ENCODE measurements at places on chromosomes 3 and 15.

DNA sequence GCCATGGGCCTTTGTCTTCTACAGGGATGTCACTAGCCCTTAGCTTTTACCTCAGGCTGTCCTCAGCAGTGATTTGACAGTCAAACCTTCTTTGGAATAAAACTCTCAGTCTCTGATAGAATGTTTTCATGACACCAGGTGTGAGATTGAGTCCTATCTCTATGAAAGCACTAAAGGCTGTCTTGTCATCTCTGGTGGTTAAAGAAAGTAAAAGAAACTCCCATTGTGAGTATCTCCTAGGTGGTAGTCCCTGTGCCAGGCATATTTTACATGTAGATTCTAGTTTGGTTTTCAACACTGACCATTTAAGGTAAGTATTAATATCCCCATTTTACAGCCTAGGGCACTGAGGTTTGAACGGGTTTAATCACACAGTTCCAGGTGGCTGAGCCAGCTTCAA lies 360.2 kb downstream of the CHST2 start:
- no peak for DNase-seq

GRCh38 chr15:100713163-100713867 lies 110.9 kb downstream of the ASB7 start:
- no peak for DNase-seq

GRCh38 chr15:89827829-89828228 lies 13.2 kb upstream of the ANPEP start:
- DNase-seq, result no peak

- DNase-seq, result no peak
These were observed 148.0 kb upstream of the MBNL1 start for GRCh38 chr3:152120601-152121269.

DNA sequence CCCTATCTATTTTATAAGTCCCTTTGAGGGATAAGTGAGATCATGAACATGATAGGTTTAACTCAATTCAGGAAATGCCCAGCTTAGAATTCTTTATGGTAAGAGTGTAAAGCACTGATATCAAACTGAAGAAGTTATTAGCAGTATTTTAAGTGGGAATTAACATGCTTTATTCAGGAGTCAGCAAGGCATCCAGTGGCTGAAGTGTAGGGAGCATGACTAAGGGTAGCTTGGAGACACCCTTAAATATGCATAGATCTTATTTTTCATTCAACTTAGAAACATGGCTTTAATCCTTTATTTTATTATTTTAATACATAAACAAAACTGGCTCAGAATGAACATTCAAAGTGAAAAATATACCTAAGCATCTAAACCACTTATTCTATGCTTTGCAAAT lies 158.3 kb upstream of the LPP start:
- DNase-seq, result no peak

DNA sequence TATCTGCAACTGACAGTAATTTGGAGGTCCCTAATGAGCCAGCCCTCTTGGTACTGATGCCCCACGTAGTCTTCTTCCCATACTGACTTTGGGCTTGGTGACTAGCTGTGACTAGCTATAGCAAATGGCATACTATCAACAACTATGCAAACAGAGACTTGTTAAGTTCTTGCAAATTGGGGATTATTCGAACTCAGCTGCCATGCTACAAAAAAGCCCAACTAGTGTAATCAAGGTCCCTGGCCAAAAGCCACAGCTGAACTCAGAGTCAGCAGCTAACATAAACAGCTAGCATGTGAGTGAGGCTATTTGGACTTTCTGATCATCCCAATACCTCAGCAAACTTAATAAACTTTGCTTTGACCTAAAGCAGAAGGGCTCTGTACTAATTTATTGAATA lies 121.2 kb upstream of the PLXND1 start:
- DNase-seq, result no peak

DNA sequence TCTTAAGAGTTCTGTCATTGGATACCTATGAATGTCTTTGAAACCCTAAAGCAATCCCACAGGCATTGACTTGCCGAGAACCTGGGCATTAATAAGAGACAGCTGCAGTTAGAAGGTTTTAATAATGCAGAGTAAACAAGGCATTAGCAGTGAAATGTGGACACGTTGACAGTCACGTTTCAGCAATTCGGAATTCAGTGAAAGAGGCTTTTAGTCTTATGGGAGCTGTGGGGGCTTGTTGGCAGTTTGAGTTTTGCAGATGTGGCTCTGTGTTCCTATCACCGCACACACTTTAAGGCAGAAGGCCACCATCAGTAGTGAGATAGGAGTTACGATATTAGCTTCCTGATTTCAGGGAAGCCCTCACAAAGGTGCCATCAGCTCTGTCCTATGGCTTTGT lies 145.2 kb upstream of the NUDT16 start:
- DNase-seq, result no peak

DNA sequence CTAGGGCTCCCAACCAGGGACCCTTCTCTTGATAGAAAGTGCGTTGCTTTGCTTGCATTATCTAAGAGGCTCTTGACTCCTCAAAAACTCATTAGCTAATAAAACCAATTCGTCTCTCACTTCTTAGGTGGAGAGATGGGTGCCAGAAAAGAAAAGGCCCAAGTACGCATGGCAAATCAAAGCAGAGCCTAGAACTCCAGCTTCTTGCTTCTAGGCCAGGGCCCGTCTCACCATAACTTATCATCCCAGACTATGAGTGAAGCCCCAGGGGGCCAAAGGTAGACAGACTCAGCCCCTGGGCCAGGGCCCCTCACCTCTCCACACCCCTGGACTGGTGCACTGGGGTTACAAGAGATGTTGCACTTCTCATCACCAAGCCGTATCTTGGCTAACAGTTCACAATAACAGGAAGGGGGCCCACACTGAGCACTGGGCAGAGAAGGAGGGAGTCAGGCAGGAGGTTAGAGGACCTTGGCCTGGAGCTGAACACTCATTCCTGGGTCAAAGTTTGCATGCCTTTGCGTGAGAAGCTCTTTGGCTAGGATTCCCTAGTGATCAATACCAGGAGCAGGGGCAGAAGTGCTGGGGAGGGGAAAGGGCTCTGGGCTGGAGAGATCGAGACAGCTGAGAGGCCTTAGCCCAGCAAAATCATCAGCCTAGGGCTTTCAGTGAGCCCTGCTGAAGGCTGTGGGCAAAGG lies 5.4 kb upstream of the CYP1A1 start:
- no peak for DNase-seq

GRCh38 chr3:58266577-58266976 lies 29.0 kb downstream of the ABHD6 start:
- no peak for DNase-seq

DNA sequence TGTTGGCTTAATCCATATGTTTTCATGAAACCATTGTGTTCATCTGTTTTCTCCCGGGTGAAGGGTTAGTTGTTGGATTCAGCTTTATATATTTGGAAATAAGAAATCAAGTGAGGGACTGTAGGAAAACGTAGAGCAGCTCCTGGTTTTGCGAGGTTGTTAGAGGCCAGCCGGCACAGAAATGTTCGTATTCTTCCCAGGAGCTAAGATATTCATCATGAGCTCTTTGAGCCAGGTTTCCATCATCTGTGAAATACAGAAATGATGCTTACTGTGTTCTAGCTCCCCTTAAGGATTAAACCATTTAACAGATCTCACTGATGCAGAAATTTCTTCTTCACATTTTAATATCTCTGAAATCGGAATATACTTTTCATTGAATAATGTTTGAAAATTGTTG lies 235.5 kb downstream of the PTPRG start:
- no peak for DNase-seq

- no peak for DNase-seq
These were observed 51.0 kb downstream of the RASA2 start for GRCh38 chr3:141537856-141538255.

GRCh38 chr15:99213187-99213811 lies 36.1 kb downstream of the TTC23 start:
- DNase-seq, result no peak

- DNase-seq, result no peak
These were observed 7.5 kb downstream of the MPI start for GRCh38 chr15:74897300-74897701.

- no peak for DNase-seq
These were observed 29.6 kb upstream of the SNRPA1 start for GRCh38 chr15:101324524-101325177.

GRCh38 chr15:78714890-78715289 lies 73.9 kb upstream of the CHRNB4 start:
- no peak for DNase-seq

Measured in stimulated activated CD8-positive, alpha-beta memory T cell treated with anti-CD3 and anti-CD28 coated beads, Interleukin-4, amount 100 ng/mL, for 1 hour (primary cell).